ENCODE measurements at places on chromosomes 16 and 17. TPM values are rescaled to one million over a fixed set of nuclear protein-coding genes. Genes with fewer than 3 reads are reported as not detected.

- no peak for DNase-seq
These were observed 1.8 kb downstream of the TMIGD1 start for GRCh38 chr17:30332057-30332542.

- no peak for DNase-seq
These were observed 408.6 kb downstream of the HAPSTR1 start for GRCh38 chr16:9499941-9500593.

Gene TRAF7
- total RNA-seq = 88.4 TPM

Gene DOC2A
- total RNA-seq = 0.06 TPM

Measured in glomerular endothelial cell (primary cell).